Kasumi-1 (cell line): ENCODE measurements at places on chromosomes 4 and X.

GRCh38 chr4:54281054-54281766, 52.1 kb downstream of the PDGFRA start:
- DNase-seq = no peak

- no peak for DNase-seq
Measured at GRCh38 chr4:37956941-37957340, 3.3 kb upstream of the PTTG2 start.

DNA sequence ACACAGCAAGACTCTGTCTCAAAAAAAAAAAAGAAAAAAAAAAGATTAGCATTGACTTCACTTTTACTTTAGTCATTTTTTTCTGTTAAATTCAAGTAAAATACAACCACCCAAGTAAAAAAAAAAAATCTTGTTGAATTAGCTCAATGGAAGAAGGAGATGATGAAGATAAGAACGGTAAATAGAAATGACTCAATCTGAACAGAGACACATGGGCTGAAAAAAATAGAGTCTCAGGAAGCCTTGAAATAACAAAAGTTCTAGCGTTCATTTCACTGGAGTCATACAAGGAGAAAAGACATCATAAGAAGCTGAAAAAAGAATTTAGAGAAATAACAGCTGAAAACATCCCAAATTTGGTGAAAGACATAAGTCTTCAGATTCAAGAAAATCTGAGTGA, 75.5 kb downstream of the CASP3 start:
- DNase-seq = no peak

DNA sequence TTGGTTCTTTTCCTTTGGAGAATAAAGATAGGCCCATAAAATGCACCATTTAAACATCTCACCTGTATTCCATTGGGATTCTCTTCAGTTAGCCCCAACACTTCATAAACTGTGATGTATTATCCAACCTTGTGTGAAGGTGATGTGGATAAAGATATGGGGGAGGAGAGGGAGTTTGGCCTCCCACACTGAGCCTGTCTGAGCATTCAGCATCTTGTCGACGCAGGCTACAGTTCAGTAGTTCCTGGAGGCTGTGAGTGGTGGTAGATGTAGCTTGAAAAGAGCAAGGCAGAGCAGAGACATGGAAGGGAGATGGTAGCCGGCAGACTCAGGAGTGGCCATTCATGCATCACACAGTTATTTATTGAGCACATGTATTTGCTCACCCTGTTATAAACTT, 292.4 kb upstream of the PITX2 start:
- no peak for DNase-seq

DNA sequence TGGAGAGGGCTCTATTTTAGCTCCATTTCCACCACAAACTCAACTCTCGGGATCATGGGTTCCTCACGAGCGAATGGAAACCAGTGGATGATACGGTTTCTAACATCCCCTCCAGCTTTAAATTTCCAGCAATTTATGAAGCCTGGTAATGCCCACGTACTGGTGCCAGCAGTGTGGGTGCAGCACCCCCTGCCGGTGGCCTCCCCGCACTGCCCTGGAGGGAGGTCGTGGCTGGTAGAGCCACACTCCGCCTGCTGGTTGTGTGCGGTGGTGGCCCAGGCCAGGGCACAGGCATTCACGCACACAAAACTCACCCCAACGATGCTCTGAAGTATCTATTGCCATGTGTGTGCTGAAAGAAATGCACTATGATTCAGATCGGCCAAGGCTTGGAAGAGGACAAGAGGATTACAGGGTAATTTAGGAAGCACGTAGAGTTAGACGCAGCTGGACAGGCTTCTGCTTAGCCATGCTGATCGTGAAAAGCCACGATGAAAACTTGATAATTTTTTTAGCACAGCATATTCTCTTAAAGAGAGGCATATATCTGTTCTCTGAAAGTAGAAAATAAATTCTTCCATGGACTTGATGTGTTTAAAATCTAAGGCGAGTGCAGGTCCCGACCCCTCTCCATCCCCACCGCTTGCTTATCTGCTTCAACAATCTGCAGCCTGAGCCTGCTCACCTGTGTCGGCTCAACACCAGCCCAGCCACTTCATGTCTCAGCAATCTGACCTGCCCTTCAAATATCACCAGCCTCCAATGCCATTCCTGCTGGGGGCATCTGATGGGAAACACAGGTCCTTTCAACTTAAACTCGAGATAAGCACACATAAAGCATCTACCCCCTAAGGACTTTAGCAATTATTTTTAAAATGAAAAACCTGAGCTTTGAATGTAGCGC, 59.1 kb downstream of the SCD5 start:
- DNase-seq = peak; percentile 74
